WTC11 (cell line): ENCODE measurements at places on chromosomes 16 and 17.

DNA sequence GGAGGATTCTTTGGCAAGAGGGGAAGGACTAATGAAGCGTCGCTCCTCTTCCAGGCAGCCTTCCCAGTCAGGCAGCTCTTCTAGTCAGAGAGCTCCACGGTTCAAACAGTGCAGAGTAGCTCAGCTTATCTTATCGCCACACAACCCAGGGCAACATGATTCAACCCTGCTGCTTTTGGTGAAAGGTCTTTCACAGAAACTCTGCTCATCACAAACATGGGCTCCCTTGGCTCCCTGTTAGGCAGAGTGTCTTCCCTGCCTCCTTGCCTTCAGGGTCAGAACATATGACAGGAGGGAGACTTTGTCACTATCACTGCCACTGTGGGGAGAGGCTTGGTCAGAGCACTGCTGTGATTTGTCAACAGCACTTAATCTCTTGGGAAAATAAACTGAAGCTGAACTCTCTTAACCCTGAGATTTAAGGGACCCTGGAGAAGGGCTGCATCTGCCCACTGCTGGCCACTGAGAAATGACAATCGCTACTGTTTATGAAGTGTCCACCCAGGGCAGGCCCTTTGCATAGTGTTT, 6.9 kb upstream of the SLC13A2 start:
- DNase-seq = no peak

GRCh38 chr16:19559242-19559910, 3.9 kb downstream of the VPS35L start:
- no peak for DNase-seq

DNA sequence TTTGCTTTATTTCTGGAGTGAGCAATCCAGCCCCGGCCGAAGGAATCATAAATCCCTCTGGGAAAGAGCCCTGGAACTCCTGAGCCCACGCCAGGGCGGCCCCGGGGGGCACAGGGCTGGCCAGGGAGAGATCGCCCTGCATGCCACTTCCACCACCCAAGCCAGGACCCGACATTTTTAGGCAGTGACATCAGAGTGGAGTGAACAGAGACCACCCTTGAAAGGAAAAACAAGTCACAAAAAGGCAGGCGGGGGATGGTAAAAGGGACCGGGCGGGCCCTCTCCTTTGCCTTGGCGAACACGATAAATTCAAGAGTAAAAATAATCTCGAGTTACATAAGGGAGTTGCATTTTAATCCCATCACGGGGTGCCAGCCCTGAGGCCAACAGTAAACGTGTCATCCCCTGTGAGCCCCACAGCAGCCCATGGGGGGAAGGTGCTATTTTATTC, 284.1 kb downstream of the C16orf95 start:
- DNase-seq = no peak

DNA sequence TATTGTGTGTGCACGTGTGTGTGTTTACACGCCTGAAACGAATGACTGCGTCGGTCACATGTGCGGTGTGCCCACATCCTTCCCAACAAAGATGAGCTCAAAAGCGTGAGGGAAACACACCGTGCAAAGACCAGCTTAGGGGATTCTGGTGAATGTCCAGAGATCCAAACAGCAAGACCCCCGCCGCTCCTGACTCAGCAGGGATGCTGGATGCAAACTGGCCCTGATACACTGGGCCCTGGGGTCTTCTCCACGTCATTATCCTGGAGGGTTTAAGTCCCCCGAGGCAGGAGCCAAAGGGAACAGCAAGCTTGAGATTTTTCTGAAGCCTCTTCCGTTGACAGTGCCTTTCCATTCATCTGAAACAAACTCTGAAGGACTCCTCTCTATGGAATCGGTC, 59.2 kb downstream of the TBC1D16 start:
- no peak for DNase-seq

GRCh38 chr17:57953705-57954396, 1.4 kb downstream of the CUEDC1 start:
- no peak for DNase-seq

DNA sequence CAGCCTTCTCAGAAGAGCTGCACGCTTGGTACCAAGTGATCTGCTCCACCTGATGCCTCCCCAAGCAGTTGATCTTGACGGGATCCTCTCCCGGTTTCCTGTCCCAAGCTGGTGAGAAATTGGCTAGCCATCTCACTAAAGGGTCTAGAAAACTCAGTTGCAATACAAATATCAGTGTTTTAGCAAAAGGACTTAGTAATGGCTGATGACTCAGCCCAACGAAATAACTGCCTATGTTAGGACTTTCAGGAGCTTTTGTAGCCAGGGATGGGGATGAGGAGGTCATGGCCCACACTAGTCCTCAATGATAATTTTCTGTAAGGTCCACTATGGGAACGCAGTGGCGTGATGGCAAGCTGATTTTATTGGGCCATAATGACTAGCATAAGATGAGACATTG, 23.3 kb upstream of the ENGASE start:
- no peak for DNase-seq
